ENCODE measurements at places on chromosomes 2 and 18.
A peak's percentile ranks its signal among the peaks of the same experiment; 100 is the strongest.

DNA sequence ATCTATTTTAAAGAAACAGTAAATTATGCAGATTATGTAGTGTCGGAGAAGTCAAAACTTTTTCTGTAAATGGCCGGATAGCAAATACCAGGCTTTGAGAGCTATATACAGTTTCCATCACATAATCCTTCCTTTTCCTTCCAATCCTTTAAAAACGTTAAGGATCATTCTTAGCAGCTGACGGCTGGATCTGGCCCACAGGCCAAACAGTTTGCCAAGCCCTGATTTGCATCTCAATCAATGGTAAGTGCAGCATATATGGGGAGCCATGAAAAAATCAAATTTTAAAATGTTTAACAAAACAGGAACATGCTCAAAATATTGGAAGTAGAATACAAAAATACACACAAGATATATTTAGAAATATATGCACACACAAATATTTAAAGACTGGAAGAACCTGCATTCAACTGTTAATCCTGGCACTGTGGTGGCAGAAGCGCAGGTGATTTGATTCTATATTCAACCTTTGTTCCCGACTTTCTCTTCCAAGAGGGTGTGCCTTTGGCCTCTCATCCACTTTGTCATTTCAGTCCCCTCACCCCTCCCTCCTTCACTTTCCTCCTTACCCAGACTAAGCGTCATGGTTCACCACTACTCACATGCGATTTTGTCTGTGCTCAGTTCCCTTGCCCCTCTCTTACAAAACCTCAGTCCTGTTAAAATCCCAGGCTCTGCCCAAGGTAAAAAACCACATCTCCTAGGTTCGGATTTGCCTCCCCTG, 27.3 kb downstream of the NDUFA10 start:
- DNase-seq = no peak

GRCh38 chr2:177291701-177292100, 27.2 kb upstream of the NFE2L2 start:
- DNase-seq = no peak

DNA sequence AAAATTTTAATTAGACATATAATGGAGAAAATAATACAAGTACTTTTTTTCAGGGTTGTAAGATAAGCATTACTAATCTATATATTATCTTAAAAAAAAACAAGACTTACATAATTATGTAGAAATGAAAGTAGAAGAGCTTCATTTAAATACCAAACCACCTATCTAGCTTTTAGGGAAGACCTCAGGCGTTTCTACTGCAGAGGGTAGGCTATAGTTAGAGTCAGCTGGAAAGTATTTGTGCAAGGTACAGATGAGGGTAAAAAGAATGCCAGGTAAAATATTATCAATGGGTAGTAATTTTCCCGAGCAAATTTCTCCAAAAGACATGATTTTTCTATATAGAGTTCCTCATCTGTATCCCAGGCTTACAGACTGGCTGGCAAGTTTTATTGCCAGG, 30.5 kb upstream of the SLC39A10 start:
- no peak for DNase-seq

GRCh38 chr18:78719821-78720220, 259.8 kb upstream of the SALL3 start:
- DNase-seq = no peak

DNA sequence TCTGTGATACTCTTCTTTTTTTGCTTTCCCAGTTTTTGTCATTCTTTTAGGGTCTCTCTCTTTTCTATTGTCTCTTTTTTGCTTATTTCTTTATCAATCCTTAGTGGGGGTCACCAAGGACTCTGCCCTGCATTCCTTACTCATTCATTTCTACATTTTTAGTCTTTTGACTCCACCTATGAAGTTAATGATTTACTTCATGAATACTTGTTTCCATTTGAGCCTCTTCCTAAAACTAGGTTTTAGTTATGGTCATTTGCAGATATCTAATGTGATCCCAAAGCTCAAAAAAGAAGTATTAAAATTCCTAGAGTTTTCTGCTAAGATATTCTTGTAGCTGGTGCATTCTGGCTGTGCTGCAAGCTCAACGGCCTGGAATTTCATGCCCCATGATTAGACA, 149.3 kb upstream of the AQP4 start:
- DNase-seq = no peak

- no peak for DNase-seq
Measured at GRCh38 chr18:54075689-54076088, 148.8 kb downstream of the MBD2 start.

- no peak for DNase-seq
Measured at GRCh38 chr18:72174972-72175649, 369.0 kb downstream of the CBLN2 start.

DNA sequence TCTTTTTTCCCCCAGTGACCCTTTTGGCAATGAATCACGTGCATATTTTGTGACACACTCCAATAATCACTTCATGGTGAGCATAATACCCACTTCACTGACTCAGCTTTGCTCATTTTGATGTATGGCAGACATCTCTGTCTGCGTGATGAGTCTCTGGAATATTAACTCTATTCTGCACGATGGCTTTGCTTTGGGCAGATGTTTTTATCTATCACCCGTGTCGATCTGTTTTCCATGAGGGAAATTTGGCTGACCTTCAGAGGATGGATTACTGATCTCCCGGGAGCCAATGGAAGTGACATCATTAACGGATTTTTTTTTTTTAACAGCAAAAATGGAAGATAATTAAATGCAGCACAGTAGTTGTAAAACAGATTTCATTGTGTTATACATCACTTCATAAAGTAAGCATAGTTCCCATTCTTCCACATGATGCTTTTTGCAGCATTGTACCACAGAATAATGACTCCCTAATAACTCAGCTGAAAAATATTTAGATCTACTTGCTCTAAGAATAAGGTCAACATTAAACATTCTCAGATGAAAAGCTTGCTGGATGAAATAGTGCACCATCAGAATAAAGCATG, 29.8 kb downstream of the CDC42EP3 start:
- no peak for DNase-seq

DNA sequence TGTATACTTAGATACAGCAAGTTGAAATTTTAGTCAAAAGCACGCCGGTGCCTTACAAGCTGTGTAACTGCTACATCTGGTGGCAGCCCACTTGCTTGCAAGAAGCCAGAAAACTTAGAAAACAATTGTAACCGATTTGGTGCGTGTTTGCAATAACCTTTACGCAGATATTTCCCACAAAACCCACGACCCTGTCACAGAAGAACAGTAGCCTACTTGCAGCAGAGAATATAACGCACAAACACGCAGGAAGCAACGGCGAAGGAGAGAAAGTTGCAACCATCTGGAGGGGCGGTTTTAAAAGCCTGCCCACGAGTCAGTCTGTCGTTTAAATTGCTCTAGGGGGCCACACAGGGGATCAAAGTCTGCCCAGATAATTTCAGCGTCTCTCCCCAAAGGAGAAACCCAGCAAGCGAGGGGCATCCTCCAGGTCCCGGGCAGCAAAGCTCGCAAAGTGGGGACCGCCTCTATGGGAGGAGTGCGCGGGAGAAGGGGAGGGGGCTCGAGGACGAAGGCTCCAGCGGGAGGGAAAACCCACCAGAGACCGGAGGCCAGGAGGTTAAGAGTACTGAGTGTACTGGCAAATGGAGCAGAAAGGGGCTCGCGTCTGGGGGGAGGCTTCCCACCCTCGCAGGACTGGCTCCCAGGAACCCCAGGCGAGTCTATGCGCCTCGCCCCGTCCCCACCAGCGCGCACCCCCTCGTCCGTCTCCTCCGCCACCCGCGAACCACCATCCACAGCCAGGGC, 1.1 kb downstream of the TLK1 start:
- peak; percentile 75 for DNase-seq

DNA sequence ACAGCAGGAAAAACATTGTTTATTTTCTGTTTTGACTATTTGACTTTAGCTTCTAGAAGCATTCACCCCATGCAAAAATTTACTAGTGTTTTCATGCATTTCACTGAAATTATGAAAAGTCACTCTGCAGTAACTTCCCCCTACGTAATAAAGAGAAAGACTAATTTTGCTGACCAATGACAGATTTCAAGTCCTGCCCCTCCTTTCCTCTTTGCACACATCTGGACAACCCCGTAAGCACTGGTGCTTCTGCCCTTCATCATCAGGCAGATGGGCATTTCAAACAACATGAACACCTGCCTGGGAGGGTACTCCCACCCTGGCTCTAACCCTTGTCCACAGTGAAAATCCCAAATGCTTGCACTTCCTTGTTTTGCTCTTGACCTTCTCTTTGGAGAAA, 815.0 kb upstream of the ID2 start:
- no peak for DNase-seq

DNA sequence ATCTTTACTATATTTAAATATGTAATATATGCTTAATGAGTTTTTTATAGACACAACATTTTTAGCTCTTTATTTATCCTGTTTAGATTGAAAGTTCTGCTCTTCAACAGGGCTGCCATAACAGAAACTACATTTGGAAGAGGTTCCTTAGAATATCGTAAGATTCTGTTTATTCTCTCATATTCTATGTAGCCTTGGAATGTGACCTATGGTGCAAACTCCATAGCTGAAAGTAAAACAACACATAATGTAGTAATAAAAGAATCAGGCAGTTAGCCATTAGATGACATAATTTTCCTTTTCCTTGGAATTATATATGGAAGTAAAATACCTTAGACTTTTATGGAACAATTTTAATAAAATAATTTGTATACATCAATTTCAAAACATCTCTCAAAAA, 91.3 kb downstream of the ZNF804A start:
- no peak for DNase-seq

DNA sequence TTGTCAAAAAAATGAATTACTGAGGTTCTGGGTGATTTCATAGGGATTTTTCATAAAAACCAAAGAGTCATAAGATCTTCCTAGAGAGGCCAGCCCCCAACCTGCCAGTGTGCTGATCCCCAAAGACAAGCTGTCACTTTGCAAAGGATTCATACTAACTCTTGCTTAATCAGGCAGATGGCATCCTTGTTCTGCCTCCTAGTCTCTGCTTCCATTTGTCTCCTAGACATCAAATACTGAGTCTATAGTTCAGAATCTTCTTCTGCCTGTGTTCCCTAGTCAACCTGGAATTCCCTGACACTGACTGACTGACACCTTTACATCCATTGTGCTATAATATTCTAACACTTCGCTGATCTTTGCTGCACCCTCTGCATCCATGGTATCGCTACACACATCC, 84.9 kb downstream of the SLC8A1 start:
- DNase-seq = no peak

- DNase-seq = no peak
Measured at GRCh38 chr2:196383799-196384198, 212.4 kb upstream of the STK17B start.

DNA sequence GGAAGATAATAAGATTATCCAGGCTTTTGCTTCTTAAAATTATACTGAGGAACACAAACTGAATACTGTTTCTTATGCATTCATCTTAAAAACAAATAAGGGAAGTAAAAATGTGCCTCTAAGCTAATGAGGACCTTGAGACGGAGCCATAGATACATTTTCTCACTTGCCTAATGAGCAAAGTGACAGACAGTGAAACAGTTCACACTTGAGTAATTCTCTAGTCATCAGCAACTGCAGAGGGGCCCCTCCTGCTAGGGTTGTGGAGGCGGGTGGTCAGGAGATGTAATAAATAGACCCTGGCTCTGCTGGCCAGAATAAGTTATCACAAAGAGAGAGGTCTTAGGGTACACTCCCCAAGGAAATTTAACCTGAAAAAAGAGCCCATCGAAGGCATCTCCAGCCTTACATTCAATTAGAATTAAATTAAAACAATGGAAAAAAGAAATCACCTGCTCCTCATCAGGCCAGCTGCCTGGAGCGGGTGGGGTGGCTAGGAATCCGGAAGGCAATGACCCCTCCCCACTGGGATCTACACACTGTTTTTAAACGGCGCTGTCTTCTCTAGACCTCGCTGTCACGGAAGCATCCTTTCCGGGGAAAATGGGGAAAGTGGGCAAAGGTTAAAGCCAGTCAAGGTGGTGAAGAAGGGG, 32.6 kb upstream of the INSIG2 start:
- DNase-seq = no peak

- no peak for DNase-seq
Measured at GRCh38 chr2:9640403-9641104, 9.8 kb upstream of the YWHAQ start.

DNA sequence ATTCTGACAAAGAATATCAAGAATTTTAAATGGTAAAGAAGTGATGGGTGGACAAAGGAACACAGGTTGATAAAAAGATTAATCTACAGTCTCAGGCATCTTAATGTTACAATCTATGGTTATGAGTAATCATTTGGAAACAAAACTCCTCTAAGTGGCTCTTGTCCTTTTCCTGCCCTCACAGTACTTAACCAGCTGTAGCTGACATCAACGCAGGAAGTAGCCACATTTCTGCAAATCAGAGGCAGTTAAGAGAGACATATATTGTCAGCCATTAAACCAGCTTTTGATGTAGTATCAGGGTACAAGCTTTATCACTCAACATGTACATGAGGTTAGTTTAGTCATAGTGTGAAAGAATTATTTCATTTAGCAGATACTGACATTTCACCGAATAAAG, 244.6 kb downstream of the NR4A2 start:
- DNase-seq = no peak

- no peak for DNase-seq
Measured at GRCh38 chr2:102615620-102616436, 3.5 kb upstream of the SLC9A2 start.

DNA sequence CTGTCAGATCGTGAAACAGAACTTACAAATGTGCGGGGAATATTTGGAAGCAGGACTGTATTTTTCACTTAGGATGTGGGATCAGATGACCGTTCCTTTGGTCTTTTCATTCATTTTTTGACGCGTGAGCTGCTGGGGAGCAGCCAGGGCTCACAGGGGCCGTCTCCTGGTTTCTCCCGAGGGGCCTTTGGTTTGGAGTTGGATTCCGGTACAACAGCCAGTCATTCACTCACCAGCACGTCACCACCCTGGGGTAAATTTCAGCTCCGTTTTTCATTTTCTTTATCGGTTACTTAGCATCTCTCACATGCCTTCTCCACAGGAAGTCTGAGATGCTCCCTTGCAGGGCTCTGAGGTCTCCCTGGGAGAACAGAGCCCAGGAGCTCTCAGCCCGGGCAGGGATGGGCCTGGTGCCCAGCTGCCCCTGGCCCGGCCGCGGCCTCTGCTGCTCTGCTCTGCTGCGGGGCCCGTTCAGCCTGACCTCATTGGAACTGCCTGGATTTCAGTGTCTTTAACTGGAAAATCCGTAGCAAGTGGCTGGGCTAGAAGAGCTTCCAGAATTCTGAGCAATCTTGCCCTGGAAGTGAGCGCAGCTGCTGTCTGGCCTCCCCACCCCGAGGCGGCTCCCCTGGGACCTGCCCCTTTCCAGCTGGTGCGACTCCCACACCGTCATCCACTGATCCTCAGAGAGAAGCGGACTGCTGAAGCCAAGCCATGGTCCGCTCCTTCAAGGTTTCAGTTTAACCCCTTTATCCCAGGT, 335.6 kb downstream of the EIPR1 start:
- DNase-seq = peak; percentile 60

- no peak for DNase-seq
Measured at GRCh38 chr2:205002390-205002789, 457.1 kb downstream of the PARD3B start.
